Dermis blood vessel endothelial cell (primary cell): ENCODE measurements at places on chromosomes 4 and X. TPM values are rescaled to one million over a fixed set of nuclear protein-coding genes. Genes with fewer than 3 reads are reported as not detected.

MAGEB18 gene
- total RNA-seq = not detected in 2 replicates

MAGEA12 gene
- total RNA-seq = not detected in 2 replicates

ATP8A1 gene
- total RNA-seq = 16.7 and 40.8 TPM in 2 replicates

ASB5 gene
- not detected in 2 replicates for total RNA-seq

PALLD gene
- 15.7 and 33.1 TPM in 2 replicates for total RNA-seq

SLC25A14 gene
- total RNA-seq = 7.8 and 8.3 TPM in 2 replicates

SLC16A2 gene
- total RNA-seq = 0.70 and 1.0 TPM in 2 replicates

FGFBP2 gene
- not detected in 2 replicates for total RNA-seq

CXCL8 gene
- total RNA-seq = 21.0 and 47.1 TPM in 2 replicates

YY2 gene
- 0.85 and 3.1 TPM in 2 replicates for total RNA-seq

MID1 gene
- total RNA-seq = 52.9 and 63.8 TPM in 2 replicates

C4orf50 gene
- under 0.01 and 0.05 TPM in 2 replicates for total RNA-seq

CLIC2 gene
- total RNA-seq = 19.2 and 23.6 TPM in 2 replicates

ANKRD50 gene
- 60.9 and 89.9 TPM in 2 replicates for total RNA-seq

NXF2 gene
- total RNA-seq = not detected in 2 replicates

PCDH10 gene
- total RNA-seq = under 0.01 and 0.14 TPM in 2 replicates

TCP11X2 gene
- not detected in 2 replicates for total RNA-seq

RBM47 gene
- 1.0 and 4.6 TPM in 2 replicates for total RNA-seq

CEP135 gene
- total RNA-seq = 9.8 and 11.9 TPM in 2 replicates

RGN gene
- 0.34 and 0.42 TPM in 2 replicates for total RNA-seq

FRG2 gene
- not detected in 2 replicates for total RNA-seq

GSTCD gene
- total RNA-seq = 11.6 and 13.8 TPM in 2 replicates

ZNF711 gene
- 3.1 and 6.2 TPM in 2 replicates for total RNA-seq

CXCL3 gene
- total RNA-seq = 0.37 and 0.85 TPM in 2 replicates

CHM gene
- 22.1 and 24.2 TPM in 2 replicates for total RNA-seq

TLR10 gene
- not detected in 2 replicates for total RNA-seq

ODAM gene
- total RNA-seq = not detected in 2 replicates

SSX3 gene
- not detected in 2 replicates for total RNA-seq

EVC2 gene
- total RNA-seq = 8.7 and 11.9 TPM in 2 replicates

VCX gene
- total RNA-seq = not detected in 2 replicates

SMARCA1 gene
- total RNA-seq = 33.5 and 48.0 TPM in 2 replicates

LIAS gene
- total RNA-seq = 6.2 and 8.5 TPM in 2 replicates

HMGN5 gene
- total RNA-seq = 1.0 and 2.1 TPM in 2 replicates

GDPD2 gene
- total RNA-seq = 0.17 TPM in 1 of 2 replicates, not detected in the other

HERC5 gene
- 6.7 and 9.7 TPM in 2 replicates for total RNA-seq

GRIA3 gene
- 0.17 TPM in 1 of 2 replicates, not detected in the other for total RNA-seq

KLHL5 gene
- 119 and 131 TPM in 2 replicates for total RNA-seq

CXCL6 gene
- 0.37 and 0.68 TPM in 2 replicates for total RNA-seq

SMIM10 gene
- 1.4 and 2.6 TPM in 2 replicates for total RNA-seq

FMR1NB gene
- not detected in 2 replicates for total RNA-seq

MUC7 gene
- not detected in 2 replicates for total RNA-seq

KCNIP4 gene
- not detected in 2 replicates for total RNA-seq

SPACA5 gene
- total RNA-seq = not detected in 2 replicates

HMX1 gene
- not detected in 2 replicates for total RNA-seq

TCEAL6 gene
- not detected in 2 replicates for total RNA-seq
